ENCODE measurements at places on chromosomes 2 and 18. TPM values are rescaled to one million over a fixed set of nuclear protein-coding genes. Genes with fewer than 3 reads are reported as not detected.
A peak's percentile ranks its signal among the peaks of the same experiment; 100 is the strongest.

- peaks cover 16% of the 10 kb centered on the region for H3K27me3 ChIP-seq
- no peak overlapping the region for H3K27ac ChIP-seq
- H3K4me3 ChIP-seq, result no peak overlapping the region
- DNase-seq, result peak; percentile 43
- no peaks in the 10 kb centered on the region for H3K4me1 ChIP-seq
Measured at GRCh38 chr18:49764032-49764431, 49.3 kb downstream of the ACAA2 start.

GRCh38 chr2:3670376-3670775, 12.4 kb downstream of the ALLC start:
- no peak for DNase-seq
- no peak overlapping the region for H3K27ac ChIP-seq
- H3K36me3 ChIP-seq, result no peaks in the 10 kb centered on the region

SLC4A5 gene
- total RNA-seq, result 0.14 TPM

DNA sequence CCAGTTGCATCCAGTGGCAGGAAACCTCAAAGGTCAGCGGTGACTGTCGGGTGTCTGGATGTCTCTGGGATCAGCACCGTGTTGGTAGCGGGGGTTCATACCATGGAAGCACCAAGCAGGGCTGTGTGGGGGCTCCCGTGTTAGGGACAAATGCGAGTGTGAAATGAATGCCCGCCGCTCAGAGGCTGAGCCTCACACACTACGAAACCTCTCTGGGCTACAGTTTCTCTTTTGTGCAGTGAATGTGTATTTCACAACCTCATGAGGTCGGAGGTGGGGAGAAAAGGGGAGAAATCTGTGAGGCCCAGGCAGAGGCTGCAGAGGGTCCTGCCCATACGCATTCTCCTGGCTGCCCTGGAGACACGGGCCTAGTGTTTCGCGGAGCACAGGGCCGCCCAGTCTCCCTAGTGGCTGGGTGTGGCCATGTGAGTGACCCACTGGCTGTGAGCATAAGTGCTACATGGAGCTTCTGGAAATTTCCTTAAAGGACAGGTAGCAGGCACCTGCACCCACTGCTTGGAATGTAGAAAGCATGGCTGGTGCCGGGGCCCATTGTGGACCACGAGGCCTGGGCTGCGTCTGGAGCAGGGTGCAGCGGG, 138.0 kb upstream of the GLI2 start:
- H3K36me3 ChIP-seq, result no peaks in the 10 kb centered on the region
- no peak overlapping the region for H3K4me3 ChIP-seq
- peak overlapping the region; percentile 45 for H3K27ac ChIP-seq
- peaks cover 41% of the 10 kb centered on the region for H3K4me1 ChIP-seq
- DNase-seq, result no peak

GRCh38 chr2:236078297-236079255, 89.6 kb downstream of the GBX2 start:
- no peaks in the 10 kb centered on the region for H3K36me3 ChIP-seq
- no peak for DNase-seq
- peaks cover 7% of the 10 kb centered on the region for H3K4me1 ChIP-seq

TSPYL6 gene
- not detected for total RNA-seq

VAMP5 gene
- 68.3 TPM for total RNA-seq
